ENCODE measurements at places on chromosomes 12 and 14.
A peak's percentile ranks its signal among the peaks of the same experiment; 100 is the strongest.

DNA sequence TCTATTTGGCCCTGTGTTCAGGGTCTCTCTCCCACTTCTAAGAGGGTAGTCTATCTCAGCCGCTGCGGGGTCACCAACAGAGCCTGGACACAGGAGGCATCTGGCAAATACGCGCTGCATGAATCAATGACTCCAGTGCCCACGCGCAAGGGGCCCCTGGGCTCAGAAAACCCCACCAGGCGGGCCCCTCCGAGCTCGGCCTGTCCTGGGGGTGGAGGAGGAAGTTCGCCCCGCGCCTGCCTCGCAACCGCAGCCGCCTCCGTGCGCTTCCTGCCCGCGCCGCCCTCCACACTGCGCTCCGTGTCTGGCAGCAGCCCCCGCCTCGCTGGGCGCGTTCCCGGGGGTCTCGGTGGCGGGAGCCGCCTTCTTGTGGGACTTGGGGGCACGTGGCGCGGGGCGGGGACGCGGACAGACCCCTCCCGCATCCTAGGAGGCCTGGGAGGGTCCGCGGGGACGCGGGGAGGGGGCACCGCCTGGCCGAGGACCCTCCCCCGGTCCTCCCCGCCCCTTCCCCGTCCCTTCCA, 811 bp upstream of the FBRSL1 start:
- no peak for DNase-seq

DNA sequence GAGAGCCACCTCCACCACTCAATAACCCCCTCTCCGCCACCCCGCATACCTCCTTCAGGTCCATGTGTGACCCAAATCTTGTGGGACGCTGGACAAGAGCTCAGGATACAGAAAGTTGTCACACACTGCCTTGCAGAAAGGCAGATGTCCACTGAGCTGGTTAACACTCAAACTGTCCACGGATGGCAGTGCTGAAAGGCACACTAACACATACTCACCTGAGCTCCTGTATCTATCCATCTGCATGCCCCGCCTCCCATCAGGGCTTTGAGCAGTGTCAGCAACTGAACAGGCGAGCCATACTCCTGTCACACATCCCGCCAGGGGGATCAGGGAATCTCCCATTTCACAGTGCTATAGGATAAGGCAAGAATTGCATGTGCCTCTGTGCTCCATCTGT, 642.0 kb downstream of the GALC start:
- no peak for DNase-seq

GRCh38 chr12:64931981-64932380, 107.5 kb downstream of the TBC1D30 start:
- no peak for DNase-seq

DNA sequence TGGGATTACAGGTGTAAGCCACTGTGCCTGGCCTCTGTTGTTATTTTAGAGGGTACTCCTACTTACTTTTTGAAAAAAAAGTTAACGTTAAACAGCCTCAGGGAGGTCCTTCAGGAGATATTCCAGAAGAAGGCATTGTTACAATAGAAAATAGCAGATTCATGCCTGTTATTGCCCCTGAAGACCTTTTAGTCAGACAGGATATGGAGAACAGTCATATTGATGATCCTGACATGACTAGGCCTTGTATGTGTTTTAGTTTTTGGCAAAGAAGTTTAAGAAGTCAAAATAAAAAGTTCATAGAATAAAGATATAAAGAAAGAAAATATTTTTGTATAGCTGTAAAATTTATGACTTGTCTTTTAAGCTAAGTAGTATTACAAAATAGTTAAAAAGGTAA, 45.3 kb downstream of the WASHC3 start:
- DNase-seq = no peak

GRCh38 chr14:60160422-60160821, 4.8 kb downstream of the DHRS7 start:
- DNase-seq = no peak

DNA sequence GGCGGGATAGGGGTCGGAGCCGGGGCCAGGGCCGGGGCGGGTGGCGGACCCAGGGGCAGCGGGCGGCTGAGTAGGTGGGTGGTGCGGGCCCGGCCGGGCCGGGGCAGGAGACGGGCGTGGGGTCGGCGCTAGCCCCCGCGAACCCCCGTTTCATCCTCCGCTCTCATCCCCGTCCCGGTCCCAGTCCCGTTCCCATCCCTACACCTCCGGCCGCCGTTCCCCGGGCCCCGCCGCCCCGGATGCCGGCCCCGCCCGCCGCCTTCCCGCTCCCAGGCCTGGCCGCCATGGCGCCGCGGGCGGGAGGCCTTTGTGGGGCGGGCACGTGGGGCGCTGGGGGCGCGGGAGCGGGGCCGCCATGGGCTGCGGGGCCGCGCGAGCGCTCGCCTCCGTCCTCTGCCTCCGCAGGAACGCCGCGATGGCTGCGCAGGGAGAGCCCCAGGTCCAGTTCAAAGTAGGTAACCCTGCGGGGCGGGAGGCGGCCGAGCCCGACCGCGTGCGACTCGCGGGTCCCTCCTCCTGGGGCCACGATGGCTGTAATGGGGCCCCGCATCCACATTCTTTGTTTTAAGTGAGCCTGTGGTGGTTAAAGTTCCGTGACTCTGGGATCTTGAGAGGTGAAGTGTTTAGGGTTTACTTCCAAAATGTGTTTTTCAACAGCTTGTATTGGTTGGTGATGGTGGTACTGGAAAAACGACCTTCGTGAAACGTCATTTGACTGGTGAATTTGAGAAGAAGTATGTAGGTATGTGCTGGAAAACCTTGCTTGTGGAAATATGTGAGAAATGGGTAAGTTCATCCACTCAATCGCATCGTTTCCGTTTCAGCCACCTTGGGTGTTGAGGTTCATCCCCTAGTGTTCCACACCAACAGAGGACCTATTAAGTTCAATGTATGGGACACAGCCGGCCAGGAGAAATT, 572 bp downstream of the RAN start:
- peak; percentile 65 for DNase-seq

GRCh38 chr12:28535216-28535615, 345.0 kb downstream of the CCDC91 start:
- no peak for DNase-seq

GRCh38 chr14:99789581-99789980, 3.6 kb upstream of the EML1 start:
- no peak for DNase-seq
